ENCODE measurements at places on chromosomes 7 and 10. TPM values are rescaled to one million over a fixed set of nuclear protein-coding genes. Genes with fewer than 3 reads are reported as not detected.

- DNase-seq, result no peak
Observed at GRCh38 chr7:44764081-44764480, 15.4 kb downstream of the ZMIZ2 start.

DNA sequence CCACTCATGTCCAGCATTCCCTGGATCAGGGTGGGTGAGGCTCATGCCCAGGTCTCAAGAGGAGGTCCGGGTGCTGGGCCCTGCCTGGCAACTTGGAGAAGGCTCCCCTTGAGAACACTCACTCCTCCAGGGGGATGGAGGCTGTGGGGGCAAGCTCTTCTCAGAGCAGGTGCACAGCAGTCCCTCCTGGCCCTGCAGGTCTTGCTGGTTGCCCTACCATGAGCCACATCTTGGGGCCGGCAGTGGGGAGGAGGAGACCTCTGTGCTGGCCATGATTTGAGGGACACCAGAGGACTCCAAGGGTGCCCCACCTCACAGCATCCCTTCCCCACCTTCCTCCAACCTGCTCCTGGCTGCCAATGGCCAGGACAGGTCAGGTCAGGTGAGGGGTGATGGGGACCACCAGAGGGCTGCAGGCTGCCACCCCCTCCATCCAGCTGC lies 87.4 kb upstream of the RET start:
- DNase-seq, result no peak

GRCh38 chr10:1299041-1299726 lies 243.0 kb downstream of the WDR37 start:
- DNase-seq, result no peak

GRCh38 chr7:32154797-32155196 lies 84.6 kb upstream of the PDE1C start:
- peak; percentile 81 for DNase-seq

DNA sequence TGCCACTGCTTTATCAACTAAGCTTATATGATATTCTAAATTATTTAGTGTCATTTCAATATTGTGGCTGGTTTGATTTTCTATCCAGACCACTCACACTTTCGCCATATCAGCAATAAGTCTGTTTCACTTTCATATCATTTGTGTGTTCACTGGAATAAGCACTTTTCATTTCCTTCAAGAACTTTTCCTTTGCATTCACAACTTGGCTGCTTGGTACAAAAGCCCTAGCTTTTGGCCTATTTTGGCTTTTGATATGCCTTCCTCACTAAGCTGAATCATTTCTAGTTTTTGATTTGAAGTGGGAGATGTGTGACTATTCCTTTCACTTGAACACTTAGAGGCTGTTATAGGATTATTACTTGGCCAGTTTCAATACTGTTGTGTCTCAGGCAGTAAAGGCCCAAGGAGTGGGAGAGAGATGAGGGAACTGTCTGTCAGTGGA lies 120.9 kb upstream of the NAMPT start:
- no peak for DNase-seq

GRCh38 chr10:62185919-62186692 lies 82.5 kb downstream of the RTKN2 start:
- no peak for DNase-seq

DNA sequence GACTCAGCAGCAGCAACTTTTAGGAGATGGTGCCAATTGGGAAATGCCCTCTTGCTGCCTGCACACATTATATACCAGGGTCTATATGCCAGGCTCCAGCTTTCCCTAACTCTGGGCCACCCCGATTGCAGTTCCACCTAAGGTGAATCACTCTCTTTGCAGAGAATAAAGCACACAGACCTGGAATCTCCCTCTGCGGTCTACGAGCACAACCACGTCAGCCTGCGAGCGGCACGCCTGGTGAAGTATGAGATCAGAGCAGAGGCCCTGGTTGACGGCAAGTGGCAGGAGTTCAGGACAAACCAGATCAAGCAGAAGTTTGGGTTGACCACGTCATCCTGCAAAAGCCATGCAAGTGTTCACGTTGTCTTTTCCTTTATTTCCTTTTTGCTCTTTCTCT lies 38.2 kb upstream of the PLEKHA1 start:
- no peak for DNase-seq

GRCh38 chr7:98283127-98283886 lies 1.8 kb downstream of the BRI3 start:
- peak; percentile 74 for DNase-seq

DNA sequence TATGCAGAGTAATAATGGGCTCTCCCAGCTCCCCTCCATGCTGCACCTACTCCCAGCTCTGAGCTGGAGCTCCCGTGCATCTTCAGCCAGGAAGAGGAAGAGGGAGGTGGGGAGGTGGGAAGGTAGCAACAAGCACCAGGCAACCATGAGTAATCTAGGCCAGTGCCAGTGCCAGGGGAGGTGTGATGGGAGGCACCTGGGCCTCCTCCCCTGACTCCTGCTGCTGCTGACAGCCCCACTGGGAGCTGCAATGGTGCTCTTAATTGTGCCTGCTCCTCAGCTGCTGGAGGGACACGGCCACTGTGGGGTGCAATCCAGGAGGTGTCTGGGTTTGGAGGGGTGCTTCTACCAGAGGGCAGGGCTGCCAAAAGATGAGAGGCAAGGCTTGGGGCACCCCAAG lies 243.0 kb downstream of the PLXNA4 start:
- no peak for DNase-seq

DNA sequence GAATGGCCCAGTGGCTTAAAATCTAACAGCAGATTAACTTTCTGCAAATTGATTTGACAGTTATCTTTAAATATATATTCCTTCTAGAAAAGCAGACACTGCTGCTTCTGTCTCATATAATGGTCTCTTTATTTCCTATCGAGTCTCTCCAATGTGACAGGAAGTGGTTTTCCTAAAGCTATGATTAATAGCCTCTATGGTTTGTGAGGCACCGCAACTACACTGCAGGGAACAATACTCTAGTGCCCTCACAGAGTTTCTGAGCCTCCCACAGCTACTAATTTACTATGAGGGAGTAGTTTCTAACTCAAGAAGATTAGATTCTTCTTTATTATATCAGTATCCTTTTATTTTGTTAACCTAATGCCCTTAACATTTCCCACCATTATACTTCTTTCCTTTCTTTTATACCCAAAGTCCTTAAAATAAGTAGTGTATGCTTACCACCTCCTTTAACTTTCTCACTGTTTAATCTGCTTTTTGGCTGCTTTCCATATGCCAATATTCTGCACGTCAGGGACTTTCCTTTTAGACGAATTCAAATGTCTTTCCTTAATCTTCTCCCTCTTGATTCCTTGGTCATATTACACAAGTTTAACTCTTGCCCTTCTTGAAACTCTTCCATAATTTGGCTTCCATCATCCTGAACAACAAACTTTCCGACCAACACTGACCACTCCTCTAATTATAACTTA lies 23.8 kb upstream of the AHR start:
- peak; percentile 39 for DNase-seq

DNA sequence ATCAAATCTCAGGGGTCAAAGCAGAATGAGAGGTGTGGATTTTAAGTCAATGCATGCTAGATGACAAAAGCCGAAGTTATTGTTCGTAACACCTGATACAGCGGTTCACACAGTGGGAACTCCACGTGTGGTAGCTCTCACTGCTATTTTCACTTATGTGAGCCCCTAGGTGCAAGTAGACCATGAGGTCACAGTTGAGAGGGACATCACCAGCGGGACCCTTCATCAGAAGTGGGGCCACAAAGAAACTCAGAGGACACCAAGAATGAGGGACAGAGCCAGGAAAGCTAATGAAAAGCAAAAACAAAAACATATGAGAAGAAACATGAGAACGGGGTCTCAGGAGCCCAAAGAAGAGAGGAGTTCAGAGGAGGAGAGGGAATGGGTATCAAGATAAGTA lies 63.5 kb downstream of the ADAM12 start:
- DNase-seq, result no peak

- DNase-seq, result no peak
Observed at GRCh38 chr10:121617176-121617575, 18.9 kb upstream of the FGFR2 start.

DNA sequence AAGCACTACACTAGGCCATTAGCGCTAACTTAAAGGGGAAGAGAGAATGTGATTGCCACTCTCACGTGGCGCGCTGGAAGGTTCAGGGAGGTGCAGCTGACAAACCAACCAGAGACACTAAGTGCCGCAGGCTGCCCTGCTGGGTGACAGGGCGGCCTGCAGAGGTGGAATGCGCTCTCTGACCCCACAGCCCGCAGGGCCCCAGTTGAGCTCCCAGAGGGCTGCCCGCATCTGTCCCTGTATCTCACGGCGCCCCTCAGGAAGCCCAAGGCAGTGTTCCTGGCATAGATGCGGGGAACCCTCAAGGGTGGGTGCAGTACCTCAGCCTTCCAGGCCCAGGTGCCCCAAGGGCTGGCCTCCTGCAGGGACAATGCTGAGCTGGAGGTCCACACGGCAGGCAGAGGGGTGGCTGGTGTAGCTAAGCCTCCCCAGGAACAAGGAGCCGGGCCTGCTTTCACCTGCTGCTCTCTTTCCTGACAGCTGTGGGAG lies 66.6 kb downstream of the CALML3 start:
- no peak for DNase-seq

DNA sequence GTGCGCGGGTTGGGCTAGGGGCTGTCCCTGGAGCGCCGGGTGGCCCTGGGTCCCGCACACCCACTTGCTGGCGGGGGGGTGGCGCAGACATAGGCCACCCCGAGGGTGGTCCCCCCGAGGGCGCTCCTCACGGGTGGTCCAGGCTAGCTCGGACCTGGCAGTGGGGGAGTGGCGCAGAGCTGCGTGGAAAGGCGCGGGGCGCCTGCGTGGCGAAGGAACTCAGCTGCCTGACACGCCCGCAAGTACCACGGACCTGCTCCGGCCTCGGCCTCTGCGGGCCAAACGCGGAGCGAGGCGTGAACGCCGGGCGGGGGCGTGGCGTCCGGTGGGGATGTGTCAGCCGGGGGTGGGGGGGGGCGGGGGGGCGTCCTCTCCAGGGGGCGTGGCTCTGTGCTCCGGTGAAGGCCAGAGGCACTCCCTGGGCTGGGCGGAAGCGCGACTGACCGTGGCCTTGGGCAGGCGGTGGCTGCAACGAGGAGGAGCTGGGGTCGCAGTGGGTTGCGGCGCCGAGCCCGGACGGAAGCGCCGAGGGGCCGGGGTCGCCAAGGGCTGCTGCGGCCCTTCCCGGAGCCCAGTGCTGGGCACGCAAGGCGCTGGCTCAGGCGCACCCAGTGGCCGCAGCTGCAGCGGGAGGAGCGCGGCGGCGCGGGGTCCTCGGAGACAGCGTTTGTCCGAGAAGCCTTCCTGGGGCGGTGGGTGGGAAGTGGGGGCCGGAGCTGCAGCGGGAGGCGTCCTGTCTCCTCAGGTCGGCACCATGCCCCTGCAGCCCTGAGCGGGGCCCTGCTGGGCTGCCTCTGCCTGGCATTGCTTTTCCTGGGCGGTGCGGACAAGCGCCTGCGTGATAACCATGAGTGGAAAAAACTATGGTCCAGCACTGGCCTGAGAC lies 58.9 kb upstream of the NUPR2 start:
- no peak for DNase-seq

DNA sequence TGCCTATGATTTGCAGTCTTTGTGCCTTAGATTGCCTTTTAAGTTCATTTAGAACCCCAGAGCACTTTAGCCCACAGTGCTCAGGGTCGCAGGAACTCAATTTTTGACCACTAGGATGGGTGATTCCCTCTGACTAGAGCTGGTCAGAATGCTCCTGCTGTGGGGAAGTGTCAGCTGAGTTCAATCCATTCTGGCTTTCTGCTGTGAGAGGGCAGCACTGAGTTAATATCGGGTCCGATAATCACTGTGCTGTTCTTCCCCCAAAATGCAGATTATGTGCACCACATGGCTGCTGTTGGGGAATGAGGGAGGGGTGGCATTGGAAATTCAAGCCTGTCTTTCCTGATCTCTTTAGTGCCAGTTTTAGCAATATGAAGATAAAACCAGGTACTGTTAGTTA lies 886.4 kb downstream of the DNAJB9 start:
- DNase-seq, result no peak

DNA sequence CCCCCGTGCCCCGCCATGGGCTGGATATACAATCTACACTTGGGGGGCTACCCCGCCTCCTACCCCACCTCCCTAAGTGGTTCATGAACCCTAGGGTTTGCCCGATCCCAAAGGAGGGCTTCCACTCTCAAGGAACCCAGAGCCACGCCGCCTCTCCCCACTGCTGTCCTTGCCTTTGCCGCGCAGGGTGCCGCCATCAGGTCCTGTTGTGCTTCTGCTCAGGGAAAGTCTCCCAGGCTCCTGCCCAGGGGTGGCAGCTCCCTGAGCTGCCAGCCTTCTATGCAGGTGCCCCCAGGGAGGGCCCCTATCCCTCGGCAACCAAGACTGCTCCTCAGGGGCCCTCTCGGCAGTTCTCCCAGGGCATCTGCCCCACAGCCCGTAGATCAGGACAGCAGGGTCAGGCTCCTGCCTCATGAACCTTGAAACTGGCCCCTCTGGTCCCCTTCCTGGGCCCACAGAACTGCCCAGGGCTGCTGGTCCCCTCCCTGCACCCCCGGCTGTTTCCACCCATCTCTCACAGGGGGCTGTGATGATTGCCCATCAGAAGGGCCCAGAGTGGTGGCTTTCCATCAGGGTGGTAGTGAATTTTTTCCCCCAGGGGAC lies 13.0 kb upstream of the PCBD1 start:
- no peak for DNase-seq

DNA sequence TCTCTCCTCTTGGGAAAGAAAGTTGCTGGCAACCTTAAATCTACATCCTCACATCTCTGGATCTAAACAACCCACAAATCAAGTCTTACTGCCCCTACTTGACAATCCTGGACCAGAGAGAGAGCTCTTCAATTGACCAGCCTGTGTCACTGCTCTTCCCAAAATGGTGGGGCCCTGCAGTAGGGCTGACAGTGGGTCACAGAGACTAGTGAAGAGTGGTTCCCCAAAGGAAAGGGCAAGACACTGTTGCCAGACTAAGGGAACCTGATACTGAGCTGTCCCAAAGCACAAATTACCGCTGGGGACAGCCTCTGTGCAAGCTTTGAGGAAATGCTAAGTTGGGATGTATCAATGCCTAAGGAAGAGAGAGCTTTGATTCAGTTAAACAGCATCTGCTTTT lies 4.5 kb upstream of the GPRIN2 start:
- no peak for DNase-seq

GRCh38 chr7:158869876-158870275 lies 13.5 kb downstream of the DYNC2I1 start:
- no peak for DNase-seq

- DNase-seq, result peak; percentile 6
Observed at GRCh38 chr7:101410743-101411507, 48.2 kb downstream of the COL26A1 start.

GRCh38 chr10:124595143-124595883 lies 133.7 kb downstream of the LHPP start:
- DNase-seq, result no peak

Gene PARD3
- 42.1 TPM for total RNA-seq

Gene CALHM1
- total RNA-seq, result not detected

Gene SYNPO2L
- not detected for total RNA-seq

Gene MACC1
- total RNA-seq, result 0.18 TPM

Gene ZNF365
- total RNA-seq, result 7.2 TPM

Gene SFMBT2
- total RNA-seq, result 0.25 TPM

Gene OR6V1
- not detected for total RNA-seq

Gene MYO3A
- total RNA-seq, result not detected

Gene ATRNL1
- 7.3 TPM for total RNA-seq

Gene SCIN
- 0.25 TPM for total RNA-seq

Gene DGKI
- 4.7 TPM for total RNA-seq

Measured in fibroblast of the aortic adventitia (primary cell).